ENCODE measurements at places on chromosomes 3 and 15.

DNA sequence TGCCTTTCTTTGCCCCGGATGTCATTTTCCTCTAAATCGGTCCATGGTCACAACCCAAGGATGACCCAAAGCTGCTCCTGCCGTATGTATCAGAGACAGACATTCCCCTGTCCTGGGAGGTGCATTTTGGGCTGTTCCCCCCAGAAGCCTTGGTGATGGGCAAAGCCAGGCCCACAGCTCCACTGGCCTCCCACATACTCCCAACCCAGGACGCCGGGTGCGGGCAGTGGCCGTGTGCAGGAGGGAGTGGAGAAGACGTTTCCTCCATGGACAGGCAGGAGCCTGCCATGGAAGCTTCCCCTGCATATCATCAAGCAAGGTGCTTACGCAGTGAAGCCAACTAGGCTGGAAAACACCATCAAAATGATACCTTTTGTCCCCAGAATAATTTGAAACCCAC lies 175.0 kb downstream of the ATP10A start:
- no peak for DNase-seq

- no peak for DNase-seq
Observed at GRCh38 chr3:45366290-45366689, 22.1 kb upstream of the LARS2 start.

DNA sequence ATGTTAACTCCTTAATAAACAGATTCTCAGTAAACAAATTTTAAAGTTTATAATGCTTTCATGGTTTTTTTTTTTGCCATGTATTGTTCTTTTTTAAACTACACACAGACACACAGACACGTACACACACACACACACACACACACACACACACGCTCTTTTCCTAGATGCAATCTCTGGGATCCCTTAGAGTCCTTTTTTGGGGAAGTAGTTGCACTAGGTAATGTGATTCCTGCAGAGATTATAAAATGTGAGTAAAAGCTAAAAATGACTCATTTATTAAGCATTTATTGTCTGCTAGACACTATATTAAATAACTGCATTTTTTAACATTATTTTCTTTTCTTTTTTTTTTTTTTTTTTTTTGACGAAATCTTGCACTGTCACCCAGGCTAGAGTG lies 19.9 kb downstream of the NDUFB5 start:
- no peak for DNase-seq

GRCh38 chr3:189460511-189460910 lies 170.7 kb upstream of the TP63 start:
- DNase-seq: no peak

GRCh38 chr3:111635403-111635802 lies 40.3 kb upstream of the ZBED2 start:
- no peak for DNase-seq

DNA sequence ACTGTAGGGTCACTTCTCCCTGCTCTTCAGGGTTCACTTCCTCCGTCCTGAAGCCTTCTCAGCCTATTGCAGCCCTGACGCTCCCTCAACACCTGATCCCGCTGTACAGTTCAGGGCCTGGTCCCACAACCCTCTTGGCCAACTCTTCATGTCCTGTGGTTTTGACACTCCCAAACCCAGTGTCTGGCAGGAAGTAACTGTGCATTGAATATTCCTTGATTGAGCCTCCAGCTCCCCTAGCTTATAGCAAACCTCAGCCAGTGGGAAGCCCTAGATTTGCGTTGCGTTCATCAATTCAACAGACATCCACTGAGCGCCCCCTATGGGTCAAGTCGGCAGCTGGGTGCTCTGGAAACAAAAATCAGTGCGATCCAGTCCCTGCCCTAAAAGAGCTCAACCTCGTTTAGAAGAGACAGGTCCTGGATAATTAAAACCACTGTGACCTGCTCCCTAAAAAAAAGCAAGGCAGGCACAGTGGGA lies 13.5 kb downstream of the UBAP1L start:
- peak; percentile 38 for DNase-seq

DNA sequence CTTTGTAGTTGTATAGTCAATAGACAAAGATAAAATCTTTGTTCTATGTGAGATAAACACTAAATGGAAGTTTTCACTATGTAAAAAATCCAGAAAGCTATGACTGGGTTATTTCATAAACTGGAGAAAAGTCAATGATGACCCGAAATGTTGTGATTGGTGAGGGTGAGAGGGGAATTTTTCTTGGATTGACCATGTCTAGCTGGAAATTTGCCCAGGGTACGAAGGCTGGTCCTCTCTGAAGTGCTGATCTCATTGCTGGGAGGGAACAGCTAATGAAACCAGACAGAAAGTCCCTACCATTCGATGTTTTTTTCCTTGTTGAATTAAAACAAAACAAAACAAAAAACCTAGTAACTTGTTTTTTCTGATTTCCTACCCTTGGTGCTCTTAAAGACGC lies 14.3 kb downstream of the TPRG1 start:
- no peak for DNase-seq

- no peak for DNase-seq
Observed at GRCh38 chr15:78363381-78363734, 23.2 kb downstream of the CRABP1 start.
